CD8-positive, alpha-beta T cell (primary cell): ENCODE measurements at places on chromosomes 2 and 18.

DNA sequence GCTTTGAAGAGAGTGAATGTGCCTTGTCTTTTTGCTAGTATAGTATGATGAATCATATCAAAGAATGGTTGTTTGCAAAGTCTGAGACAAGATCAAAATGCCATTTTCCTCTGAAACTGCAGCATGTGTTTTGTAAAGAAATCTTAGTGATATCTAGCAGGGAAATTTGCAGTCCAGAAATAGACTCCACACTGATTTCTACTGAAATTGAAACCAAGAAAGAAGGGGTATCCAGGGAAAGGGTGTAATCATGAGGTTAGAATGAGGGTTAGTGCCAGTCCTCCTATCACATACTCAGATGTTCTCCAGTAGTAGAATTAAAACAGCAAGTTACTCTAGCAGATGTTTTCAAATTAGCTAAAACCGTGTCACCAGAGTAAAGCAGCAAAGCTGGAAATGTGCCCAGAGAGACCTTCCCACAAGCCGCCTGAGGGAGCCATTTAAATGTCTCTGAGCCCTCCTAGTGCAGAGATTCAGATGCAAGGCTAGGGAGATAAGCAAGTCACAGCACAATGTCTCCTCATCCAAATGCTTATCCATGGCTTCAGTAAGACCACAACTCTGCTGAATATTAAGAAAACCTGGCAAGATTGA is 4.9 kb downstream of the DLGAP1 start:
- DNase-seq, result no peak

GRCh38 chr2:153912798-153913396 is 41.2 kb downstream of the GALNT13 start:
- DNase-seq, result no peak

GRCh38 chr2:176079831-176080539 is 3.8 kb downstream of the EVX2 start:
- no peak for DNase-seq

- peak; percentile 83 for DNase-seq
Measured at GRCh38 chr2:42132966-42133641, 36.0 kb upstream of the EML4 start.

- no peak for DNase-seq
Measured at GRCh38 chr2:169071455-169071854, 2.1 kb downstream of the DHRS9 start.

DNA sequence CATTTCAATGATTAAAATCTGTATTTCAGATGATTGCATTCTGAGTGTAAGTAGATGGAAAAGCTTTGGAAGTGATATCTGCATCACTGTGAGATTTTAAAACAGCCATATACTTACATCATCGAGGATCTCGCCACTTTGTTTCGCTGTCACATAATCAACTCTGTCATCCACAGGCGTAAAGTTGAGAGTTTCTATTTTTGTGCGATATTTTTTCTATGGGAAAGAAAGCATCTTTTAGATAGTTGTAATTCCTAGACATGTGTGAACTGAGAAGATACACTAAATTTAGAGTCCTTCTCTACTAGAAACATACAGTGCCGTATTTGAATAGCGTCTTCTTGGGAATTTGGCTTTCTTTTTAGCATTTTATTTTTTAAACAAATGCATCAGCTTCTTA is 158.8 kb downstream of the RIF1 start:
- no peak for DNase-seq

DNA sequence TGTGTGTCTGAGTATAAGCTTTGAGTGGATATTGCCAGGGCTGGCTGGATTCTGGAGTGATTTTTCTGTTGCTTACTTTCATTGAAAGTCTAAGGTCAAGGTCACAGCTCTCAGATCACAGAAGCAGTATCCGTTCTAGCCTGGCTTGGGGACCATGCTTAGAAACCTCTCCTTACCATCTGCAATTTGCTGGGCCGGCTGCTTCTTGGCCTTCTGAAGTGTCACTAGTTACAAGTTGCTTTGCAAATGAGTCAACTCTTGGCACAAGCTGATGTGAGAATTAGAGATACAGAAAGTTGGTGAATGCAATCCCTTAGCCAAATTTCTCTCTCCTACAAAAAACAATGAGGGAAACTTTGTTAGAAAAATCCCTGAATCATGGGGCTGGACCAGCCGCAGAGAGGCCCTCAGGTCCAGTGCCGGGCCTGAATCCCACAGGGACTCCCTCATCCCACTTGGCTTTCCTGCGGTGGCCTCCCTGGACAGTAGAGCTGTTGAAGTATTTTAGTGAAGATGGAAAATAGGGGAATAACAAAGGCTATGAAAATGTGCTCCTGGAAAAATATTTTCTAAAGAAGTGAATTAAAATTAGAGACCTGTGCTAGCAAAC is 92.7 kb upstream of the CNGA3 start:
- DNase-seq, result no peak

DNA sequence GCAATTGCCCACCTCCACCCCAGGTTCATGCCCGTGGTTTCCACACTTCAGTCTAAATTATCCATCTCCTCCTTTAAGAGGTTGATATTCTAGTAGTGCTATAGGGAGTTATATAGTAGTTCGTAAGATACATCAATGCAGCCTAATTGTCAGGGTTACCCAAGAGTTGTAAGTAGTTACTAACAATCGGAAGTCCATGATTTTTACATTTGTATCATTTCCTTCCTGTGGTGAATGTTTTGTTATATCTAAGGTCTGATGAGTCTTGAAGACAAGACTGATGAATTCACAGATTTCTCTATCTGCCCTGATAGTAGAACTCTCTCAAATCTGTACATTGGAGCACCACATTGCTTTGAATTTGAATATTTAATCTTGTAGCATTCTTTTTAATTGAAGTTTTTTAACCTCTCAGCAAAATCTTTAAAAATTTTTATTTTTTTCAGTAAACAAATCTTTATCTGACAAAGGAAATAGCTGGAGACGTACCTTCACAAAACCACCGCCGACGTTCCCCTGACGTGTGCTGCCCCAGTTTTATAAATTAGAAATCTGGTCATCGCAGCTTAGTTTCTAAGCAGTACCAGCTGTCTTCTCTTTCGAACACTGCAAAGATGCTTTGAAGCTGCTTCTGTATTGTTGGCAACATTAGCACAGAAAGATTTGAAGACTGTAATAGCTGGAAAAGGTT is 264.5 kb downstream of the SOCS6 start:
- DNase-seq, result peak; percentile 5

DNA sequence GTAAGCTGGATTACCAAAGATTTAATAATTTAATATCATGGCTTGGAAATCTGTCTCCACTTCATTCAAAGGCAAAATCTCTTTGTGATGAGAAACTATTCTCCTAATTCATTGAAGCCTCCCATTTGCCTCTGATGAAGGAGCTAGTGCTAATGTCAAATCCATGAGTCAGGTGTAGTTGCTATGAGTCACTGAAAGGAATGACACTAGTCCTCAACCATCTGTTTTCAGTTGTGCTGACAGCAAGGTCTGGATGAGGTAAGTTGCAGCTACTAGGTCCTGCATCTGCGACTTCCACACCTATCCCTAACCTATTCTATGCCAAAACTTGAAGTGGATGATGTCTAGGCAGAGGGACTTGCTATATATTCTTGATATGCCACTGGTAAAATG is 324.0 kb upstream of the UBE2E3 start:
- no peak for DNase-seq

DNA sequence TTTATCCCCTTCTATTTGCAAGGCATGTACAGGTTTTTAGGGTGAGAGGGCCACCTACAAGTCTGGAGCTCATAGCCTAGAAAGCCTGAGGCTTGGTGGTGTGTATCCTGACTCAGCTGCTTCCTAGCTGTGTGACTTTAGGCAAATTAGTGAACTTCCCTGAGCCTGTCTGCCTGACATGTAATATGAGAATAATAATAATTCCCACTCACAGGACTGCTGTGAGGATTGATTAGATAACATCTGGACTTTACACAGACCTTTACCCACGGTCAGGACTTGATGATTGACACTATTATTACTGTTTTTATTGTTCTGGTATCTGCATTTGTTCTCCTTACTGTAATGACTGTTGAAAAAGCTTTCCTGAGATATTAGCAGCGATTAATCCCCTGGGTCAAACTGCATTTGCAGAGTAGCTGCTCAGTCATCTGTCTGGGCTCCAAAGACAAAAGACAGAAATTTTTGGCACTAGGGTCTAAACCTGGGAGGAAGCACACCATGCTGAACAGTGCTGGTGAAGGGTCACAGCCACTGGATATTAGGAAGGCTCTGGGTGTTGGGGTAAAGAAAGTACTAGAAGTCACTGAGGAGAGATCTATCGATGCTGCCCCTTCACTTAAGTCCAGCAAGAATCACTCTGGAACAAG is 276.5 kb upstream of the FN1 start:
- DNase-seq, result no peak

DNA sequence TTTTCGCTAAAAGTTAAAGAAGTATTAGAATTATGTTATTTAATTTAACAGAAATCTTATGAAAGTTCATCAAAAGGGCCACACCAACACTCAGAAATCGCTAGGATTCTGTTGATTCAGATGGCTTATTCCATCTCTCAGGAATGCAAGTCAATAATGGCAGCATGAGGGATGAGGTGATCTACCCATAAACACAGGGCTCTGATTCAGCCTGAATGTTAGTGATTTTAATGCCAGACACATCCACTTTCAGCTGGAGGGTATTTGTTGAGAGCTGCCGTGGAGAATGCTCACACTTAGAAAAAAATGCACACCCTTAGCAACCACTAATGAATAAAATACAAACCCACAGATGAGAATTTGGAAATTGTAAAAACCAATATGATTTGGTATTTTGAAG is 173.3 kb upstream of the ERBB4 start:
- DNase-seq, result no peak

DNA sequence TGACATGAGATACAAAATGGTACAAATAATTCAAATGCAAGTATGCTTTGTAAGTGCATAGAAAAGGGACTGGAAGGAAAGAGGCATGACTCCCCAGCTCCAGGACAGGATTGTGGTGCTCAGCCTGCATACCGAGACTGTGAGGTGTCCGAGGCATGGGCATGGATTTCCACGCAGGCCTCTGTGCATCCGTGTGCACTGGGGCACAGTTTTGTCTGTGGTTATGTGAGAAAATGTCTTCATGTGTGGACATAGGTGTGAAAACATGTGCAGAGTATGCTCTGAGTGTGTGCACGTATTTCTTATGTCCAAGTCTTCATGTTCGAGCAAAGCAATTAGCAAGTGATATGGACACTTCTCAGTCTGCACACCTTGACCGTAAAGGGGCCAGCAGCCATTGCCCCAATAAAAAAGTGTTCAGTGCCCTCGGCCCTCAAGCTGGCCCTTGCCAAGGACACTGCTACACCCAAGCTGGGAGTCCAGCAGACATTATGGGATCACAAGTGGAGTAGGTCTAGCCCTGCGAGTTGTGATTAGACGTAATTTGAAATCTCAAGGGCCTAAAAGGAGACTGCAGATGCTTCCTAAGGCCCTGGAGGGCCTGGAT is 120.7 kb downstream of the CYP26B1 start:
- no peak for DNase-seq

DNA sequence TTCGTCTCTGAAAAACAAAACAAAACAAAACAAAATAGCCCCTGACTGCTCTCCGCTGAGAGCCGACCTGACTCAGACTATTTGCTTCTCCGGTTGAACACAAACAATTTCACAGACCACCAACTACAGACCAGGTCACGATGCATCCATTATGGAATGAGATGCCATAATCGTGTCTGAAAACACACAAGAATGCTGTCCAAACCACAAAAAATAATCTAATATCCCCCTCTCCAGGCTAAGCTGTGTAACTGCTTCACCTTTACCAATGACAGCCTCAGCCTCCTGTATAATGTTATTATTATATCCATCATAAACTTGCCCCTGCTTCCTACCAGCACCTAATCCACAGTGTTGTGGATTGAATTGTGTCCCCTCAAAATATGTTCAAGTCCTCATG is 114.7 kb downstream of the DNAH6 start:
- DNase-seq, result no peak

- DNase-seq, result no peak
Measured at GRCh38 chr2:228533156-228533555, 351.7 kb upstream of the SPHKAP start.

DNA sequence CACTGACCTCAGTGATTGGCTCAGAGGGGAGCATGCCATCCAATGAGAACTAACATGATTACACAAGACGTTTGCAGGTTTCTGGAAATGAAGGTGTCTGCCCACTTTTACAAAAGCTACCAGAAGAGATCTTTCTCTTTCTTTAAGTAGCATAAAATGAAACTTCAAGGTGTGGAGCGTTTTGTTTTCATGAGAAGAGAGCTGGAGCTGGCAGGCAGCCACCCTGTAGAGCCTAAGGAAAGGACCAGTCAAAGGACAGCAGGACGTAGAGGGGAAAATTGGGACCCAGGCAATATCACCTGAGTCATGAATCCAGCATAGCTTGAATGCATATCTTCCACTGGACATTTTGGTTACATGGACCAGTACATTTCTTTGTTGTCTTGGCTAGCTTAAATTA is 331.0 kb downstream of the EPHA4 start:
- DNase-seq, result no peak

- DNase-seq, result no peak
Measured at GRCh38 chr18:21004726-21005125, 106.9 kb downstream of the ROCK1 start.

- DNase-seq, result no peak
Measured at GRCh38 chr2:28310107-28310506, 82.6 kb upstream of the FOSL2 start.

DNA sequence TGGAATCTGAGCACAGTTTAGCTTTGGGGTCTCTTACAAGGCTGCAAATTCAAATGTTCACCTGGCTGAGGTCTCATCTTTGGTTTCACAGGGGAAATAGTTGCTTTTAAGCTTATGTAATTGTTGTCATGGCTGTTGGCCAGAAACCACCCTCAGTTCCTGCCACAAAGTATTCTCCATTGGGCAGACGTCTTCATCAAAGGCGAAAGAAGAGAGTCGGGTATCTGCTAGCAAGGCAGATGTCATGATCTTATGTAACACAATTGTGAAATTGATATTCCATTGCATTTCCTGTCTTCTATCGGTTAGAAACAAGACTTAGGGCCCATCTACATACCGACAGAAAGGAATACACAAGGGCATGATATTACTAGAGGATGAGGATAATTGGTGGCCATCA is 816.2 kb downstream of the MBD2 start:
- no peak for DNase-seq

DNA sequence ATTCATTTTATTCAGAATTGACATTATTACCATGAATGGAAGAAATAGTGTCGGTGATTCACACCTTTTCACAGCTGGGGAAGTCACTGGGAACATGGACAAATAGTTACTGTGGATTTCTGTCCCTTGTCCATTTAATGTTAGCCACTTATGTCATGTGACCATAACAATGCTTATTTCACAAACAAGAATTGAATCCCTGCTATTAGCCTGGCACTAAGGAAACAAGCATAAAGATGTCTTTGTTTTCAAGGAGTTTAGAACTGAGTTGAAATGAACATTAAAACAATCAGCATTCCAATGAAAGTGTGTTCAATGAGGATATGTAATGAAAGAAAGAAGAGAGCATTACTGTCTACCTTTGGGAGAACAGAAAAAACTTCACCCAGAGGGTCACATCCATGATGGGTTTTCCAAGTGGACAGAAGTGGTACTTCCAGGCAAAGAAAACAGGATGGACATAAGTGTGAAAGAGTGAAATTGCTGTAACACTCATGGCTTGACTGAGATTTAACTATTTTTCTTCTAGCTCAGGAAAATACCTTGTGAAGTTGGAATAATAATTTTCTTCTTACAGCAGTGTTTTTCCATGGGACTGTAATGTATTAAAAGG is 324.5 kb upstream of the UBE2E3 start:
- no peak for DNase-seq

- no peak for DNase-seq
Measured at GRCh38 chr2:154710078-154710477, 11.6 kb downstream of the KCNJ3 start.

GRCh38 chr2:219772103-219772635 is 144.7 kb downstream of the SLC4A3 start:
- DNase-seq, result no peak

GRCh38 chr2:180739070-180739469 is 241.3 kb upstream of the UBE2E3 start:
- DNase-seq, result no peak
